ENCODE measurements at places on chromosomes 6 and 20. TPM values are rescaled to one million over a fixed set of nuclear protein-coding genes. Genes with fewer than 3 reads are reported as not detected.

The RAET1E gene
- total RNA-seq: 1.8 TPM

The MEP1A gene
- total RNA-seq: not detected

The DDX39B gene
- total RNA-seq: 401 TPM

The SLC22A3 gene
- total RNA-seq: not detected

The NKX2-2 gene
- total RNA-seq: not detected

The BTN1A1 gene
- total RNA-seq: 0.10 TPM

The SLC52A3 gene
- 6.4 TPM for total RNA-seq

The CAGE1 gene
- not detected for total RNA-seq

GRCh38 chr6:150962436-150962835 is 96.9 kb downstream of the MTHFD1L start:
- DNase-seq: no peak

DNA sequence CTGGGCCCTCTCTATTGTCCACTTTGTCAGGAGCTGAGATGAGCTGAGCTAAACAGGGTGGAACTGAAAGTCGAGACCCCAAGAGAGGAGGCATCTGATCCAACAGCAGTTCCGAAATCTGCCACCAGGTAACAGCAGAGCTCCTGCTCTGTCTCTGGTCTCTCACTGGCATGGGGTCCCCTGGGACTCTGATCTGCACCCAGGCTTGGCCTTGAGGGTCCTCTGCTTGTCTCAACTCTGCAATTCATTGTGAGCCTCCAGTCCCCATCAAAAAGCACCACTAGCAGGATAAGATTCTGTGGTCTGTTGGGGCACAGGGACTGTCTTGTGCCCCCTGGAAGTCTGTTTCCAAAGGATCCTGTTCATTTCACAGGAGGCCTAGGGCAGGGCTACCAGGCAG is 62.5 kb upstream of the TOP1 start:
- peak; percentile 12 for DNase-seq

DNA sequence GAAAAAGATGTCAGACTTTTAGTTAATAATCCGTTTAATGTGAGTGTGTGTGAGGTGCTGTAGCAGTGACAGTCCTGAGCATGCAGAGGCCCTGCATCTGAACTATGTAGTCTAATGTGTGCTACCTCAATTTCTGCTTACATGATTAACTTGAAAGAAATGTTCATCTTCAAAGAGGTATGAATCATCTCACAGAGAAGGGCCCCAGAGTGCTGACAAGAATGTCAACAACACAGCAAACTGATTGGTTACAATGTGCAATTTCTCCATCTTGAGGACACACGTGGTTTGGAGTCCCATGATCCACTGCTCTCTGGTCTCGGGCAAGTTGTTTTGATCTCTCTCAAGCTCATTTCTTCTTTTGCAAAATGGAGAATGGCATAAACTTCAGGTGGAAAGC is 61.7 kb upstream of the EMILIN3 start:
- no peak for DNase-seq

- peak; percentile 33 for DNase-seq
Measured at GRCh38 chr6:148441454-148441911, 98.8 kb downstream of the SASH1 start.

GRCh38 chr6:165594584-165595333 is 68.3 kb downstream of the PDE10A start:
- DNase-seq: no peak

DNA sequence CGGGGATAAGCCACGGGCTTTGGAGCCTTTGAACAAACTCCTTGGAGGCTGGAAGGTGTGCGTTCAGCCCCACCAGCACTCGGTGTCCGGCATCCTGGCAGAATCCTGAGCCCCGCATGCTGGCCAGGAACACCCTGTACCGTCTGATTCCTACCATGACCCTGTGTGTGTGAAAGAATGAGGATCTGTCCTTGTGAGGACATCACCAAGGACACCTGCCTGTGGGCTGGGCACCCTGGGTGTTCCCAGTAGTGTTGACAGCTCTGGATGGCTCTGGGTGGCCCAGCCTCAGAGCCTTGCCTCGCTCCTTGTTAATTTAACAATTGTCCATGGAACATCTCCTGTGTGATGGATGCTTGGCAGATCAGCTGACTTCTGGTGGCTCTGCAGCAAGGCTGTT is 234.3 kb downstream of the QKI start:
- no peak for DNase-seq

DNA sequence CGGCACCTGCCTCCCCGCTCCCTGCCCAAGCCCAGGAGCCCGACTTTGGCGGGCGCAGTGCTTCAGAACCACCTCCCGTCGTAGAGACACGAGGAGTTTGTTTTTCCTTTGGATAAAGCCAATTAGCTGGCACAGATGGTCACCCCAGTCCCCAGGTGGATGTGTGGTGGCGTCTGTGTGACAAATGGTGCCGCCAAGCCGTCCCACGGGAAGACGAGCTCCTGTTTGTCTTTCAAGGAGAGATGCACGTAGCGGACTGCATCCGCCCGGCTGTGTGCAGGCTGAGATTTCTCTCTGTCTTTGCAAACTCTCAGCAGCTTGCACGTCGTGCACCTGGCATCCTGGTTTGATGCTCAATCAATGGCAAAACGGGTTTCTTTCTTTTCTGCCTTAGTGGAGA is 16.1 kb upstream of the MRGBP start:
- no peak for DNase-seq

DNA sequence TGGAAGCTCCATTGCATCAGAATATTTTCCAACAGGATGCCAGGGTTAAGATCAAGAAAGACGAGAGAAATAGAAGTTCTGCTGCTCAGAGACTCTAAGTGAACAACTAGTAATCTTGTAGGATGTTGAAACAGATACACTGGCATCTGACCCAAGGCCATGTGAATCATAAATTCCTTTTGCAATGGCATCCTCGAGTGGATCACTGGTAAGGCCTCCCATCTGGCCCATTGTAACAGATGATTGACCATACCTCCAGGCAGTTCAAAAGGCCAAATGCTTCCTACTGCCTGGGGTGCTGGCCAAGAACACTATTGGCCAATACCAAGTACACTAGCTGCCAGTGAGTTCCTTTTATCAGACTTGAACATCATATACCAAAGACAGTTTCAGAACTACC is 9.9 kb upstream of the SLC17A3 start:
- DNase-seq: no peak

DNA sequence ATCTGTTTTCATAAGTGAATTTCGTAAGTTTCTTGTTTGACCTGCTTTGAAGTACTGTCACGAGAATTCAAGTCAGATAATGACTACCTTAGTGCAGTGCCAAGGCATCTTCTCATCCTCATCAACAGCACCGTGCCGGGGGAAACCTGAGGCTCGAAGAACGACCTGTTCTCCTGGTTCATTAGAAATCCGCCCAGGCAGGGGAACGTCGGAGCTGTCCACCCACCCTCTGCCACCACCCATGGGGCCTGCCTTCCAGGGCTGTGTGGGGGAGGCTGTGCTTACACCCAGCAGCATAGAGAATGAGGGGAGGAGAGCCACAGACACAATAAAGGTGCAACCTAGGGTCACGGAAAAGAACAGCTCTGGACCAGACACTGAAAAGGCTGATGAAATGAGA is 101.6 kb downstream of the RAMACL start:
- DNase-seq: no peak

- DNase-seq: no peak
Measured at GRCh38 chr20:56626367-56627121, 2.6 kb upstream of the TFAP2C start.

DNA sequence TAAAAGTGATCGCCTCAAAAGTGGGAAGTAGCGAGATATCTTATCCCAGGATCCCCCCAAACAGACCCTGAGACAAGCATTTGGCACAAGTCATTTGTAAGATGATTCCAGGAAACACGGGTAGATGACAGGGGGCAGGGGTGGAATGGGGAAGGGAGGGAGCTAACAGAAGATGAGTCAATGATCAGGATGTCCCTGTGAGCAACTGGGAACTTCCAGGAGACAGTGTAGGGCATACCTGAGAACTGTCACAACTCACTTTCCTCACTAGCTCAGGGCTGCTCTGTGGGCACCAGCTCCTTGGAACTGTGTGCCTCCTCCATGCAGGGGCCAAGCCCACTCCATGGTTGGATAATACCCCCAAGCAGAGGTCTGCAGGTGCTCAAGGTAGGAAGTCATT is 38.5 kb upstream of the VSX1 start:
- no peak for DNase-seq

DNA sequence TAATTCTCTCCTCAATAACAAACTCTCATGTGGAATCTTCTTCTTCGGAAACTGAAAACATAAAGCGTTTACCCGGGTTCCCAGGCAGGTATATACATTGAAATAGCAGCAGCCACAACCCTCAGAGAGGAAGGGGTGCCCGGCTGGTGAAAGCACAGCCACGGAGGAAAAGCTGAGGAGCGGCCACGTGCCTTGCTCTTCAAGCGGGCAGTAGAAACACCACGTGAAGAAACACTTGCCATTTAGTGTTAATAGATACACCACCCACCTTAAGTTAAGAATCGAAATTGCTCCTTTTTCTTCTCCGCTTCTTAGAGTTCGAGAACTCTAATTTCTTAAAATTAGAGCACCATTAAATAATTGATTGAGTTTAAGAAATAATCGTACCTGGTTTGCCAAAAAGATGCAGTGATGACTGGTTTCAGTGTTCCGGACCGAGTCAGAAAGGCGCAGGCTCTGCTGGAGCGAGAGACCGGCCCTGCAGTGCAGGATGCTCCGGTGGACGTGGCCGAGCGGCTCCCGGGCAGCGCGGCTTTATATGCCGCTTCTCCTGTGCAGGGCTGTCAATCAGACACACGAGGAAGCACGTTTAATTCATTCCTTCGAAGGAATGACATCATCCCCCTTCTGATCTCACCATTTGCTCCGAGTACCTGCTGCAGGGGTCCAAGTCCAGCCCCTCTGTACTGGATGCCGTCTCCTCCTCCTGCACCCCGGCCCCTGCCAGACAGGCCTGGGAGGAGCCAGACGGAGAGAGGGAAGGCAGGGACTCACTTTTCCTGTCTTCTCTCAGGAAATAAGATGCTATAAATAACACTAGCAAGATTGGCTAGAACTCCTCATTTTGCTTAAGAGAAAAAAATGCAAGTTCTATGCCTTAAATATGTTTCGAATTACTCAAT is at the start of gene THBS2:
Gene THBS2 (minus strand): TSS at position 510 of the 902 bp plus-strand sequence. CDS start 3,062 bp downstream, outside the sequence.
- DNase-seq: no peak

GRCh38 chr6:1867197-1867596 is 257.5 kb downstream of the FOXC1 start:
- no peak for DNase-seq

DNA sequence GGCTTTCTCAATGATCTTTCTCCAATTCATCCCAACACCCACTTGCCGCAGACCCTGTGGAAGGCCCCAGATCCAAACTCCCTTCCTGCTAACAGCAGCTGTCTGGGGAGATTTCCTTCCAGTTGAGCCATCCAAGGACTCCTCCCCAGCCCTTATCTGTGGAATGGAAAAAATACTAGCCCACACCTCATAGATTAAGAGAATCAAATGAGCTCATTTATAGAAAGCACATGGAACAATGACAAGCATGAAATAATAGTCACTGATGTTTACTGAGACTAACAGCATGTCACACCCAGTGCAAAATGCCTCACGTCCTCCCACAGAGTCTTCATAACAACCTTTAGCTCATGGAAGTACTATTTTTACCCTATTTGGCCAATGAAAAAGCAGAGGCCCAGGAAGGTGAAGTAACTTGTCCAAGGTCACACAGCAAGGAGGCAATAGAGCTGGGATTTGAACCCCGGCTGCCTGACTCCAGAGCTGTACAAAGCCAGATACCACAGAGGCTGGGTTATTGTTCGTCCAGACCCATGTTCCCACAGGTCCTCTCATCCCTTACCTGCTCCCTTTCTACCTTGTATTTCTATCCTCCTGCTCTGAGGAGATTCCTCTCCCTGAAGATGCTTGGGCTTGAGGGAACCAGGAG is 23.4 kb upstream of the PTGIS start:
- no peak for DNase-seq

GRCh38 chr6:107563694-107564588 is 74.0 kb downstream of the SOBP start:
- no peak for DNase-seq

DNA sequence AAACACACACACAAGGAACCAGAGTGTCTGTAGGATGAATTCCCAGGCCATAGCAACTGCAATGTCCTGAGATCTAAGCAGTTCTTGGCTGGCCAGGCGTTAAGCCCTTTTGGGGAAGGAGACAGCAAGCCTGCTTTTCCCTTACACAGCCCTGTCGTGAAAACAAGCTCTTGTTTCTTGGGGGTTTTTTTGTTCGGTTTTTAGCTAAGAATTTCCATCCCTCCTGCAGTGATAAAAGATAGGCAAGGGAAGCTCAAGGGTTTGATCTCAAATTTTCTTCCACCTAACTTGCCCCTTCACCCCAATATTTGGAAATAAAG is 1.5 kb downstream of the TNFRSF21 start:
- DNase-seq: no peak

DNA sequence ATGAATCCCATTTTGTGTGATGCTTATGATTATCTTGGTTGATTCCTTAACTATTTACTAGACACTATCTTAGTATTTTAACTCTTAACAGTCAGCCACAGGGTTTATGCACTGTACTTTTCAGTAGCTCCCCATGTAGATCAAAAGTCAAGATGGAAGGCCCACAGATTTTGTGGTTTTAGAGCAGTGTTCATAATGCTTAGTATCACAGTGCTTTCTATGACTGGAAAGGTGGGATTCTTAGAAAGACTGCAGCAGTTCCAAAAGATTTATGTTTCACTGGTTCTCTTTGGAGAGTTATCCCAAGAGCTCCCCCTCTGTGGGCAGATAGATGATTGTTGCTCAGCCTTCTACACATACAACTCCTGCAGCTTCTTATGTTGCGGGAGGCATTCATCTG is 34.5 kb downstream of the ANKRD6 start:
- no peak for DNase-seq

- peak; percentile 57 for DNase-seq
Measured at GRCh38 chr20:29497261-29497671, 1760.2 kb upstream of the DEFB115 start.

- no peak for DNase-seq
Measured at GRCh38 chr6:91704531-91704930, 1117.7 kb upstream of the MAP3K7 start.

DNA sequence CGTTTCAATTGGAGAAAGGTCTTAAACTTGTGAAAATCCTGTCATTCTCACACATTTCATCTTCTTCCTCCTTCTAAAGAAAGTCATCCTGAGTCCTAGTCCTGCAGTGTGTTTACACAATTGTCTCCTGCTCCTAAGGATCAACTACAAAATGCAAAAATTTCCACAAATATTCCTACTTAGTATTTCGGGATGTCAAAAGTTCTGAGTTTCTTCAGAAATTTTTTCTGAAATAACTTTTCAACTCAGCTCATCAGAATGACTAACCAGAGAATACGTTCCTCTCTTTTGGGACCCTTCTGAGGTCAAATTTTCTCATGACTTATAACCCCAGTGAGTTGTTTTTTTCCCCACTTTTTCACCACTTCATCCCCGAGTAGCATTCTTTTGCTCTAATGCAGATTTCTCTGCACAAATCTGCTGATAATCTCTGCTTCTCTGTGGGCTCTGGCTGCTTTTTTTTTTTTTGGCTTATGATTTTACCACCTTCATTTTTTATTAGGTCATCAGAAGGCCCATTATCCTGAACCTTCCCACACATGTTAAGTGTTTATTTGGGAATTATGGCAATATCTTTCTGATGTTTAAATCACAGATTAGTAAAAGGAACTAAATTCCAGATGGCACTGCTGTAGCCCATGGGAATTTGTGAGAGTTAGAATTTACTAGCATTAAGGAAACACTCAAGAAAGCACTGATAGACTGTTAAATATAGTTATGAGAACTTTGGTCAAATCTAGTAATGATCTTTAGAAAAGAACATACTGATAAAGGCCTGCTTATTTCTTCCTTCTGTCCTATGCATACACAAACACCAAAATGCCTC is 41.4 kb downstream of the MAP3K5 start:
- no peak for DNase-seq

GRCh38 chr6:12709556-12710232 is 6.9 kb upstream of the PHACTR1 start:
- DNase-seq: no peak

- no peak for DNase-seq
Measured at GRCh38 chr6:66568271-66568670, 861.2 kb upstream of the EYS start.
